ENCODE measurements at places on chromosomes 3 and 15.

- DNase-seq, result no peak
Observed at GRCh38 chr15:51374131-51374530, 32.7 kb downstream of the GLDN start.

- DNase-seq, result no peak
Observed at GRCh38 chr15:34999906-35000305, 11.8 kb upstream of the ZNF770 start.

GRCh38 chr3:96960661-96961330 lies 146.4 kb downstream of the EPHA6 start:
- no peak for DNase-seq

- DNase-seq, result no peak
Observed at GRCh38 chr3:69094467-69095205, 9.9 kb downstream of the ARL6IP5 start.

DNA sequence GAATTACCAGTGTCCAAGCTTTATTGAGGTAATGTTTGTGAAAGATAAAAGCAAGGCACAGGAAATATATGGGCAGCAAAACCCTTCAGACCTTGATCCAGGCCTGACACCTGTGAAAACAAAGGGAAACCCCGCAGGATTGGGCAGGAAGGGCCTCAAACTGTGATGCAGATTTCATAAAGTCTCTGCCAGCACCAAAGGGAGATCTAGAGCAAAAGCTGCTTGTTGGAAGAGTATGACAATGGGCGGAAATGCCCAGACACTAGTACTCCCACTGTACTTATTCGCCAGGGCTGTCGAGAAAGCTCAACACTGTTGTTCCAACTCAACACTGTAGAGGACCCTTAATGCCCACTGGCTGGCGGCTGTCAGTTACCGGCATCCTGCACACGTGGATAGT lies 207.9 kb downstream of the CD47 start:
- no peak for DNase-seq

GRCh38 chr3:50388720-50389413 lies 29.5 kb upstream of the TMEM115 start:
- no peak for DNase-seq

DNA sequence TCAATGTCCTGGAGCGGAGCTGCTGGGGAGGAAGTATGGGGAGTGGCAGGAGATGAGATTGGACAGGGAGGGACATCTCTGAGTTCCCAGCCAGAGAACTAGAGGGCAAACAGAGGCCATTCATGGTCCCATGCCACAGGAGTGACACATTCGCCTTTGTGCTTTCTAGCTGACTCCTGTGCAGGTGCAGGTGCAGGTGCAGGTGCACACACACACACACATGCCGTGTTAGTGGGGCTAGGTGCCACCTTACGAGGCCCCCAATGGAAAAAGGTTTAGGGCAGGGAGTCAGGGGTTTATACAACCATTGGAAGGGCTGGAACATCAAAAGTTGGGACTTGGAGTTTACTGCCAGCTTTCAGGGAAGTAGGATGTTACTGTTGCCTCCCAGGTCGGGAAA lies 52.0 kb downstream of the TPRA1 start:
- no peak for DNase-seq

DNA sequence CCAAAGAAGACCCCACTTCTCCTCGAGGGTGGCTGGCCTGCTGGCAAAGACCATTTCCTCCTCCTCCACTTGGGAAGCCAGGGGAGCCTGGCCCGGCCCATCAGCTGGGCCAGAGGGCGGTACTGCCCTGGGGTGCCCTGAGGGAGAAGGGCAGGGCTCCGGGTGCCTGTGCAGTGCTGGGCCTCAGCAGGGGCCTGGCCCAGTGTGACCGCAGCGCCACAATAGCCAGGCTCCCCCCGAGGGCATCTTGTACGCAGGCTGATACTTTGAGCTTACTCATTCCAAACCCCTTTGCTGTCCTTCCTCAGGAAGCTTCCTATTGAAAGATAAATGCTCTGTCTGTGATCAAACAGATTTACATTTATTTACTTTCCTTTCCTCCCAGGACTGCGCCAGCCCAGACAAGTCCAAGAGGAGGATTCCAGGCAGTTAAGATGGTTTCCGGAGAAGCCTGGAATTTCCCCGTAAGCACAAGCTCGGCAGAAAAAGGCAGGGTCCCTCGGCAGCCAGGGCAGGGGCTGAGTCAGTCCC lies 240.1 kb downstream of the XXYLT1 start:
- peak; percentile 22 for DNase-seq

DNA sequence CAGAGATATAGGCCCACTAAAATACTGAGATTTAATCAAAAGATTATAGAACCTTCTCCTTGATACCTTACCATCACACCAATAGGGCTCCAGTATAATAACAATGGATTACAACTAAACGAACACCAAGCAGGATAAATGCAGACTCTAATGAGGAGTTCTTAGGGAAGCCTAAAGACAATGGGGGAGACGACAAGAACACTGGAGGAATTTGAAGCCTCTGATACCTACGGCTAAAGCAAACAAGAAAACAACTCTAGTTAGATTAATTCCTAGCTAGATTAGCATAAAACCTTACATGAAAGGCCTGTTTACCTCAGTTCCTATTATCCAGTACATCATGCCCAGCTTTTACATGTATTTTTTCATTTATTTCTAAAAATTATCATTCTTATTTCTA lies 35.1 kb downstream of the NGLY1 start:
- no peak for DNase-seq

DNA sequence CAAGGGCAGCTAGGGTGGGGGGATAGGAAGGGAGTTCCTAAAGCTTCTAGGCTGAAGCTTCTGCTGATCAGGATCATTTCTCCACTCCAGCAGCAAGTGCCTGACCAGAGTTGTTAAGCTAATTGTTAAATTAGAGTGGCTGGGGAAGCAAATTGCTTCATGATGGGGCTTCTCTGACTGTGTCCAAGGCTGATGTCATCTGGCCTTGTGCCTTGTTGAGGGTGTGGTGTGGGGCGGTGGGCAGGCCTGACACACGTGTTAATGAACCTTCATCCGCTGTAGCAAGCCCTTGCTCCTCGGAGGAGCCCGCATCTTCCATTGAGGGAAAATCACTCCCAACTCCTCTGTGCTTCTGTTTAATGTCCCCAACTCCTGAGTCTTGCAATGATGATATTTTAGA lies 84.3 kb upstream of the ROPN1 start:
- DNase-seq, result no peak

DNA sequence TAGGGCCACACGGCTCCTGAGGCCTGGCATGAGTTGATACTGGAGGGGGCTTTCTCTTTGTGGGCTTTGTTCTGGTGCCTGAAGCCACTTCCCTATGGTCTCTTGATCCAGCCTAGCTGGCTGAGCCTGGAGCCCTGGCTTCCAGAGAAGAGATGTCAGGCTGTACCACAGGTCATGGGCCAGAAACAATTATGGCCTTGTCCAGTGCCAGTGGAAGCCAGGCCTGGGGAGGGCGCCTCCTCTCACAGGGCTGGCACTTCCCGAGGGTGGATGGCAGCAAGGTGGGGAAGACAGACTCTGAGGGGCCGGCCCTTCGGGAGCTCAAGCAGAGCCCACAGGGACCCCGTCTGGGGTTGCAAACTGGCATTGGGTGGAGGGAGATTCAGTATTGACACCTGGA lies 34.9 kb upstream of the ACAD9 start:
- no peak for DNase-seq

- DNase-seq, result no peak
Observed at GRCh38 chr3:81300324-81300927, 461.0 kb downstream of the GBE1 start.

- DNase-seq, result no peak
Observed at GRCh38 chr3:32352563-32352962, 39.1 kb upstream of the CMTM7 start.

GRCh38 chr15:72116731-72117485 lies 1.0 kb downstream of the MYO9A start:
- peak; percentile 27 for DNase-seq

DNA sequence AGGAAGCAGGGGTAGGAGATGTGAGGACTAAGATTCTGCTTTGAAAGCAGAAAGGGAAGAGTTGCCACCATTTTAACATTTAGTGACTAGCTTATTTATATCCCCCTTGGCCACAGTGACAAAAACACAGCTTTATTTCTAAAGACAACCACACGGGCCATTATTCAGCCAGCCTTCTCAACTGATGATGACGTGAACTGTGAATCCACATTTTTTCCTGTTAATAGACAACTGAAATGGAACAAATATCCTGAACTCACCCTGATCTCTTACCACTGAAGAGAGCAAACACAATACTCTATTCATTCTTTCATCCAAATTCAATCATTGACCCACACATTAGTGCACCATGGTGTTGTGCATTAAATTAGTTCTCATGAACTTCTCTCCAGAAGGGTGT lies 145.1 kb downstream of the TNIK start:
- no peak for DNase-seq

DNA sequence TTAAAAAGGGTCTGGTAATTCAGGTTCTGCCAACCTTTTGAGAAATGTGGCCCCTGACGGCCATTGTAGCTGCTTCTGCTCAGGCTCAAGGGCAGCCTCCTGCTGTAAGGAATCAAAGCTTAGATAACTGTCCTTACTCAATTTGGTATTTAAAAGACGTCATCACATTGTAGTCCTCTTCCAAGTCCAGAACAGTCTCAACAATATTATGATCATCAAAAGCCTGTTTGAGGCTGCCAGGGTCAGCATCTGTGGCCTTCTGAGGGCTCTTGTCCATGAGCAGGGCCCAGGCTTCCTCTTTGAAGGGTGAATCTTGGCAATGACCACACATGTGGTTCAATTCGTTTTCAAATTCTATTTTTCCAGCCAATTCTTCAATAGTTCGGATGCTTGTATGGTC lies 6.0 kb downstream of the C3orf62 start:
- no peak for DNase-seq

GRCh38 chr3:71577011-71577410 lies 6.5 kb downstream of the FOXP1 start:
- no peak for DNase-seq

- no peak for DNase-seq
Observed at GRCh38 chr15:41411031-41411430, 5.9 kb upstream of the RTF1 start.

DNA sequence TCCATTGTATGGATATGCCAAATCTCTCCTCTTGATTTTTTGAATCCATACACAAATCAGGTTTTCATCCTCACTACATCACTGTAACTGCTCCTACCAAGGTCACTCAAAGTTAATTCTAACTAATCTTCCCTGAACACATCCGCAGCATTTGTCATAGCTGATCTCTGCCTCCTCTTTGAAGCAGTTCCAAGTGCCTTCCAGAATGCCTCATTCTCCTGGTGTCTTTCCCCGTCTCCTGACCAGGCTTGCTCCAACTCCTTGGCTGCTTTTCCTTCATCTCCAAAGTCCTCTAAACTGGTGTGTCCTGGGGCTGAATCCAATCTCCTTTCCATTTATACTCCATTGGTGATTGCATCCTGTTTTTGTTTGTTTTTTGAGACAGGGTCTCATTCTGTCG lies 26.8 kb downstream of the KLHDC8B start:
- no peak for DNase-seq

DNA sequence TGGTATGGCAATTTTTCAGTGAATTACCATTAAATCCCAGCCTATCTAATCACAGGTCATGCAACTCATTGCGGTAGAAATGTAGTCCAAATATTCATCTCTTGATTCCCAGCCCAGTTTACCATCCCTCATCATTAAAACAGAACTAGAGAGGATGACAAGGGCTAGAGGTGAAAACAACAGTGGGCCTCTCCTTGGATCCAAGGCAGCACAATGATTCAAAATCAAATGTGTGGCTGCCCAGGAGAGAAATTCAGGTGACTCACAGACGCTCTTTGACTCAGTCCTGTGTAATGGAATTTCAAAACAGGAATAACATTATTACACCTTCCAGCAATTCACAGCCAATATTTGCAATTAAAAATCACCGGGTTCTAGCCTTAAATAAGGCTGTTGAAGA lies 246.5 kb downstream of the TBL1XR1 start:
- peak; percentile 40 for DNase-seq

GRCh38 chr15:65249641-65250040 lies 37.0 kb downstream of the PARP16 start:
- DNase-seq, result no peak

DNA sequence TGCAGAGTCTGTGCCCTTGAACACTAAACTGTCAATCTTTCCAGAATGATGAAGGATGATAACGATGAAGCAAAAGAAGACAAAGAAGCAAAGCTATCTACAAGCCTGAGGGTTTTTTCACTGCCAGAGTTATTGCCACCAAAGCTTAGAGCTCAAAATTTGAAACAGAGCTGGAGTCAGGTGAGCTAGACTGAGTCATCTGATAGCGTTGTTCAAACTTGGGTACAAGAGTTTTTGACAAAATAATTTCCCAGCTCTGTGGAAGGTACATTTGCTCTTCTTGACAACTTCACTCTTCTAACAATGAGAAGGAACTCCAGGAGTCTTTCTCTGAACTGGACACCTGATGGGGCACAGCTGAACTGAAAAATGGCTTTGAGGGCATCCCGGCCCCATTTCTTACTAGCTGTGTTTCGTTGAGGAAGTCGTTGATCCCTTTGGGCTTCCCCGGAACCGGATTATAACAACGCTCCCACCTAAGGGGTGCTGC lies 715 bp downstream of the MCCC1 start:
- peak; percentile 18 for DNase-seq

GRCh38 chr15:43106486-43106829 lies 620 bp upstream of the UBR1 start:
- DNase-seq, result no peak

DNA sequence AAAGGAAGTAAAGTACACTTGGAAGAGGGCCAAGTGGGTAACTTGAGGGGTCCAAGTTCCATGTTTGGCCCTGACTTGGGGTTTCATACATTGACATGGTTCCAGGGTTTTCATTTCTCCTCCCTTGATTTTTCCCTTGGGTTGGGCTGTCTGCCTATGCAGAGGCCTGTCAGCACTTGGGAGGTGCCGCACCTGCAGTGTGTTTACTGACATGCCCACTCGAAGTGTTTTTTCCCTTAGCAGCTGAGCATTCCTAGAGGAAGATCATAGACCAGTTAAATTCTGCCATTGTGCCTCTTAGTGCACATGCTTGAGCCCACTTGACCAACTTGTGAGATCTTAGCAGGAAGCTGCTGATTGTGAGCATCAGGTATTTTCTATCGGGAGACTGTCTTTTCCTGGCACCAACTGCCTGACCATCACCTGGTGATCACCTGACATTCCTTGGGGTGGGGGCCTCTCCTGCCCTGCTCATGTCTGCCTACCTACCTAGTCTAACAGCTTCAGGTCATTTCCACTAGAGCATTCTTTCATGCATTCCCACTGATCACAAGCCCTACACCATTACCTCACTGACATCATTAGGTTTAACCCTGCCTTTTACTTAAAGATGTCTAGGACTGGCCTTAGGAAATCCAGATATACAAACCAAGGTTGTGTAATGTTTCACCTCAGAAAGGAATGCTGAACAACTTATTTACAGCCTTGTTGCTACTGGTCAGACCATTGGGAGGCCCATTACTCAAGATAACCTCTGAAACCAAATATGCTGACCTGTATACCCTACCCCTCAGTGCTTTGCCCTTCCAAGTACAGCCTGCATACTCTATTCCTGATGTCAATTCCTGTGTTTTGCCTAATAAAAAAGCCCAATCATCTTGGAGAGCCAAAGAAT lies 68.3 kb downstream of the CD47 start:
- no peak for DNase-seq

- peak; percentile 92 for DNase-seq
Observed at GRCh38 chr3:52831500-52832301, 1.2 kb upstream of the ITIH4 start.

DNA sequence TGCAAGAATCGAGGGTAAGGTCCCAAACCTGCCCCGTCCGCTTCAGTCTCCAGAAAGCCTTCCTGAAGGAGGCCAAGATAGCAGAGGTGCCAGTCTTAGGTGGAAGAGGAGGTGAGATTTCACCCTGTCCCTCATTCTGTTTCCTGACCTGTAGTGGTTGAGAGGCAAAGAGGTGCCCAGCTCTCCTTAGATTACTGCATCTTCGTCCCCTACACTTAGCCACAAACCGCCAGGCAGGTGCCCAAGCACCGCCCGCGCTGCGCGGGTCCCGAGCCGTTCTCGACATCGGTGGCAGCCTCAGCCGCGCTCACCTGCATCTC lies 23.8 kb upstream of the POLG start:
- no peak for DNase-seq

Data from urothelium cell line (cell line).